ENCODE measurements at places on chromosomes 13 and 19. TPM values are rescaled to one million over a fixed set of nuclear protein-coding genes. Genes with fewer than 3 reads are reported as not detected.

DNA sequence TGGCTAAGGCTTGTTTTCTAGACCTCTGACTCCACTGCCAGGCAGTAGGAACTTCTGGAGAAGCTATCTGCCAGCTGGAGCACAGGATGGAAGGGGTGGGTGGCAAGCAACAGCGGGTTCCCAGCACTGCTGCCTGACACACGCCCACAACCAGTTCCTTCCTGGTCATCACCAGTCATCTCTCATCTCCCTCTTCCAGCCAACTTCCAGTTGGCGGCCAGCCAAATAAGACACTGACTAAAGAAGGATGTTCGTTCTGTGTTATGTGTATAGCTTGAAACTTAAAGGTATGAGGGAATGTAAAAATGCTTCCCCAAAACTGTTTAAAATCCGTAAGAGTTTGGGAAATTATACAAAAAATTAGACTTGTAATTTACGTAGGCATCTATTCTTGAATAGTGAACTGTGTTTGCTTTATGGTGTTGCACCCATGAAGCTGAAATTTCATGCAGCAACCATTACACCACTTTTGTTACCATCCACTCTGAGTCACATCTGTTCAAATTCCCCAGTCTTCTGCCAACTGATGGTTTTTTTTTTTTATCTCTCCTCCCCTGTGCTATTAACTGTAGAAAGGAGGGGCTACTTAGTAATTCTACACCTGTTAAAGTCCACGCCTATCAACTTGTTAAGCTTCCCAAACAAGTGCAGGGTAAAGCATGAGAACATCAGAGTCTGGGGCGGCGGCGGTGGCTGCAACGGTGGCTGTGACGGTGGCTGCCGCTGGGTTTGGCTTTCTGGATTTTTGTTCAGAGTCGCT lies 86.2 kb upstream of the FRY start:
- peak; percentile 81 for DNase-seq

Gene CEACAM7
- total RNA-seq, result not detected

GRCh38 chr13:27921421-27921960 lies 1.7 kb downstream of the PDX1 start:
- no peak for DNase-seq

GRCh38 chr13:82412749-82413148 lies 1469.5 kb downstream of the SLITRK1 start:
- no peak for DNase-seq

DNA sequence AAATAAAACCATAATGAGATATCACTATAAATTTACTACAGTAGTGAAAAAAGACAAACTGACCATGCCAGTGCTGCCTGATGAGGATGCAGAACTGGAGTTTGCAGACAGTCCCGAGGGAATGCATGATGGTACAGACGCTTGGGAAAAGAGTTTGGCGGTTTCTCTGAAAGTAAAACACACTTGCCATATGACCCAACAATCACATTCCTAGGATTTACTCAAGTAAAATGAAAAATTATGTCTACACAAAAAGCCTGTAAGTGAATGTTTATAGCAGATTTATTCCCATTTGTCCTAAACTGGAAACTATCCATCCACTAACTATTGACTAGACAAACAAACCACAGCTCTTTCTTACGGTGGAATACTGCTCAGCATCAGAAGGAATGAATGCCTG lies 271.0 kb downstream of the DNAJC15 start:
- DNase-seq, result no peak

GRCh38 chr13:113013878-113014751 lies 45.1 kb downstream of the MCF2L start:
- DNase-seq, result no peak

- DNase-seq, result no peak
Observed at GRCh38 chr13:47764817-47765216, 236.3 kb downstream of the SUCLA2 start.

GRCh38 chr13:30409886-30410704 lies 12.2 kb upstream of the UBE2L5 start:
- peak; percentile 67 for DNase-seq

Gene CAPNS1
- total RNA-seq, result 425 TPM

Gene PSG7
- 0.05 TPM for total RNA-seq

Gene NLRP5
- not detected for total RNA-seq

- DNase-seq, result peak; percentile 83
Observed at GRCh38 chr19:35757231-35757748, 461 bp upstream of the HSPB6 start.

Gene ATP4B
- not detected for total RNA-seq

GRCh38 chr13:63090524-63090923 lies 1674.9 kb upstream of the PCDH20 start:
- no peak for DNase-seq

DNA sequence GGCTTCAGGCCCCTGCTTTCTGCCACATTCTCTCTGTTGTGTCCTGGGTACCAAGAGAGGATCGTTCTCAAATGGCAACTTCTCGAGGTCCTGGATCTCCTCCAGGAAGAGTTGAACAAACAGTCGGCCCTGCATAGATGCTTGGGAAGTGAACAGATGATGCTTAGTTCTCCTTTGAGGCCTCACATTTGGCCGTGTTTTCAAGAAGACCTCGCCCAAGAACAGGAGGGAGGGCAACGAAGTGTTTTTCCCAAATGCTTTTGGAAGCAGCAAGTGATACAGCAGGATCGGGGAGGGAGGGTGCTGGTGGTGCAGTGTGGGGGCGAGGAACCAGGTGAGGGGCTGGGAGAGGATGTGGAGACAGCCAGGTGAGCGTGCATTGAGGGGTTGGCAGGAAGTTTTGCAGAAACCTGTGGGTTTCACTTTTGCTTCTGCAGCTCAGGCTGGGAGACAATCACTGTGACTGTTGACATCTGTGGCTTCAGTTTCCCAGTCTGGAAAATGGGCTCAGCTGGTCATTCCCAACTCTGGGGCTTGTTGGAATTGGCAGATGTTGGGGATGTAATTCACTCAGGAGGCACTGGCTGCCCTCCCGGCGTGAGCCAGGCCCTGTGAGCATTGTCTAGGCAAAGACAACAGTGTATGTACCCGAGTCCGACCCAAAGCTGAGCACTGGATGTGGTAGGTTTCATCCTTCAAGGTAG lies 21.6 kb downstream of the MAST3 start:
- no peak for DNase-seq

GRCh38 chr13:76538004-76538403 lies 348.2 kb downstream of the KCTD12 start:
- no peak for DNase-seq

GRCh38 chr13:24270639-24271141 lies 38.7 kb upstream of the C1QTNF9 start:
- DNase-seq, result peak; percentile 56

GRCh38 chr13:28528848-28529247 lies 33.9 kb upstream of the FLT1 start:
- DNase-seq, result peak; percentile 49

GRCh38 chr19:8794823-8795222 lies 37.3 kb downstream of the ZNF558 start:
- DNase-seq, result no peak

Gene ZNF563
- total RNA-seq, result 0.42 TPM

Gene CFD
- total RNA-seq, result 0.52 TPM

DNA sequence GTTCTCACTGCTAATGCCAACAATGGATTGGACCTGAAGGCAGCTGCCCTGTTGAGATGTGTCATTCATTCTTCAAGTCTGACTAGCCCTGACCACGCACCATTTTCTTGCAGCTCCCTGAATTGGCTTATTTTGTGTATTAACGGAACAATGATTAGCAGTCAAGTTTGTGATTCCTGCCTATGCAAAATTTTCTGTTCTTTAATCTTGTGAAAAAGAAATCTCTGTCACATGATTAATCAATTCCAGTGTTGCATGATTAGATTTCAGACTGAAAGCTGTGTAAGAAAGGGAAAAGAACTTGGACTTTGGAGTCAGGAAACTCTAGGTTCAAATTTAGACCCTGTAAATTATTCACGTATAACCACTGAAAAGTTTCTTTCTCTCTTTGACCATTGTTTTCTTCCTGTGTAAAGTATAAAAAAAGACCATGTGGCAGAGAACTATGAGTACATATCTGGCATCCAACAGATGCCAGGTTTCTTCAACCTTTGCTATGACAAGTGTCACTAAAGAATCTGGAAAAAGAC lies 64.5 kb upstream of the SLC10A2 start:
- DNase-seq, result no peak

DNA sequence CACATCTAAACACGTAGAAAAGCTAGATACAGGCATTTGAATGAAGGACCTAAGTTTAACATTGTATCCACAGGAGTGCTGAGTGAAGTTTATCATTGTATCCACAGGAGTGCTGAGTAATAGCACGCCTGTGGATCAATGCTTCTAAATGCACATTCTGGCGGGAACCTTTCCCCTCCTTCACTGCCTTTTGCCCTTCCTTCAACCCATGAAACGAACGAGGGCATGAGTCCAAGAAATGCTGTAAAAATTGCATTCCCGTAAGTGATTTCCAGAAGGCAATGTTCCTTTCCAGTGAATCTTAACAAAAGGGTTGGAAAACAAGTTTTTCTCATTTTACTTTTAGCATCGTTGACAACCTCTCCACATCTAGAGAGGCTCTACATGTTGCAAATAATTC lies 88.1 kb downstream of the ZDHHC20 start:
- no peak for DNase-seq

DNA sequence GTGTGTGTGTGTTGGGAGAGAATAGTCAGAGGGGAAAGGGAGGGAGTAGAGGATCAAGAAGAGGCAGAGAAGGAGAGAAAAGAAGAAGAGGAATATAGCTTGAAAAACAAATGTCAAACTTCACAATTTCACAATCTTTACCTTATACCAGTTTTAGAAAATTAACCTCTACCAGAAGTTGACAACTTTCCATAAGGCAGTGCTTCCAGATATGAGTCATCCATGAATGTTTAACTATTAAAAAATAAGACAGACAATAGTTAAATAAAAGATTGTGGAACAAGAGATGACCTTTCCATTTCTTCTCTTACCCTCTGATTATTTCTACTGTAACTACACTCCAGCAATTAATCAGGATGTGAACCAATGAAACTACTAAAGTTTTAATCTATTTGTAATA lies 229.4 kb downstream of the ITGBL1 start:
- peak; percentile 16 for DNase-seq

GRCh38 chr13:94318418-94318817 lies 161.1 kb downstream of the DCT start:
- no peak for DNase-seq

DNA sequence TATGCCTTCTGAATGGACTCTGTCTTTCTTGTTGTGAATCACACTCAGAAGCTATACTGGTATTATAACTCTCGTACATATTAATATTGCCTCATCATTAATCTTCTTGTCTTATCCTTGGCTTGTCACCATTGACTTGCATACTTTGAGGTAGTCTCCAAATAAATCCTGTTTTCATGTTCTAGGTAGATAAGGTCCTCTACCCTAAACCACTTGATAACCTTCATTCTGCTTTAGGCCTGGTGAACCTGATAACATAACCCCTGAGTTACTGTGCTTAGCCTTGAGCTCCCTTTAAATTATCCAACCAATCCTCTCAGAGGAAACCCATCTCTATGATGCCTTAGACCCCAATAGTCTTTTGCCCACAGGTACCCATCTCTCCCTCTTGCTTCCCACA lies 1162.3 kb downstream of the SLITRK1 start:
- DNase-seq, result no peak

GRCh38 chr13:30607908-30608307 lies 9.8 kb upstream of the USPL1 start:
- no peak for DNase-seq

GRCh38 chr13:83352391-83352790 lies 529.9 kb downstream of the SLITRK1 start:
- no peak for DNase-seq

- DNase-seq, result no peak
Observed at GRCh38 chr19:6227936-6228325, 51.8 kb downstream of the MLLT1 start.

GRCh38 chr19:34244611-34245299 lies 9.6 kb upstream of the GARRE1 start:
- no peak for DNase-seq

Gene MBD3L2
- not detected for total RNA-seq

Gene CEACAM8
- total RNA-seq, result not detected

Gene ZNF296
- not detected for total RNA-seq

Gene CYP2S1
- 5.6 TPM for total RNA-seq

DNA sequence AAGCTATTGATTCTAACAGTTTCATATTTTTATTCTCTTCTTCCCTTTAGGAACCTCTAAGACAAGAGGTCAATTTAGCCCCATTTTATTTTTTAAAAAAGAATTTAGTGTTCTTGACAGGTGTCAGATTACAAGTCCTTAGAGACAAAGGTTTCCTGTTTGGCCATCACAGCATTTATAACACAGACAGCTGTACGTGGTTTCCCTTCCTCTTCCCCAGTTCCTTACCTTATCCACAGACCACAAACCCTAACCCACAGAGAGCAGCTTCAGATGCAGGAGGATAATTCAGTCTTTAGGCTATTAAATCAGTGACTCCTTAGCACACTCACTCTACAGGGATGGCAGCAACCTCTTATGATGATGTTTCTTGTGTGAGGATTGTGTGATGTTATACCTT lies 1210.1 kb downstream of the DIAPH3 start:
- peak; percentile 56 for DNase-seq

Gene IGFLR1
- total RNA-seq, result 24.0 TPM

- no peak for DNase-seq
Observed at GRCh38 chr13:45064889-45065288, 55.4 kb upstream of the GTF2F2 start.

Gene ZIC2
- 0.05 TPM for total RNA-seq

Gene ARHGAP45
- total RNA-seq, result 12.7 TPM

Gene ZNF575
- not detected for total RNA-seq

DNA sequence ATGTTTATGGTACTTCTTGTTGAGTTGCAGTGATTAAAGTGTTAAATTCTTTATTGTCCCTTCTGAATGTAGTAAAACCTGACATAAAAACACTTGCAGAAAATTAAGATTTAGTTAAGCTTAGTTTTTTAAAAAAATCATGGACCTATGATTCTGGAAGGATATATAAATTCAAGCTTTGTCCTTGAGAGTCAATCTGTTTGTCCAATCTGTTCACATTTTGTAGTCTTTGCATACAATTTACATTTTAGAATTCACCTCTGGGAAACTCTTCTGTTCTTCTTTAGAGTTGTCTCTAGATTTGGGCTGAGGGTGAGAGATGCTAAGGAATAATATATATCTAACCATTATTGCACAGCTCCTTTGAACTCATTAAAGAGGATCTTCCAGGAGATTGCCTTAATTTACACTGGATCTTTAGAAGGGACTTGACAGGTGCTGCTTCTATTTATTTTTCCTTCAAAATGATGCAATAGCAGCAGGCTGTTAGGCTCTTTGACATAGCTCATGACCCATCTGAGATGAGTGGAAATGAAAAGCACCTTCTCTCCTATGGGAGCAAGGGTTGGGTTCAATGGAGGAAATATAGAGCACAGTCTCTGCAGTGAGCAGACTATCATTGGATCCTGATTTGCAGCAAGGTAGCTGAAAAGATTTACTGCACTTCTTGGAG lies 433.9 kb downstream of the GPC6 start:
- DNase-seq, result no peak

All from M059J (cell line).